WTC11 (cell line): ENCODE measurements at places on chromosomes 3 and 15. TPM values are rescaled to one million over a fixed set of nuclear protein-coding genes. Genes with fewer than 3 reads are reported as not detected.

DNA sequence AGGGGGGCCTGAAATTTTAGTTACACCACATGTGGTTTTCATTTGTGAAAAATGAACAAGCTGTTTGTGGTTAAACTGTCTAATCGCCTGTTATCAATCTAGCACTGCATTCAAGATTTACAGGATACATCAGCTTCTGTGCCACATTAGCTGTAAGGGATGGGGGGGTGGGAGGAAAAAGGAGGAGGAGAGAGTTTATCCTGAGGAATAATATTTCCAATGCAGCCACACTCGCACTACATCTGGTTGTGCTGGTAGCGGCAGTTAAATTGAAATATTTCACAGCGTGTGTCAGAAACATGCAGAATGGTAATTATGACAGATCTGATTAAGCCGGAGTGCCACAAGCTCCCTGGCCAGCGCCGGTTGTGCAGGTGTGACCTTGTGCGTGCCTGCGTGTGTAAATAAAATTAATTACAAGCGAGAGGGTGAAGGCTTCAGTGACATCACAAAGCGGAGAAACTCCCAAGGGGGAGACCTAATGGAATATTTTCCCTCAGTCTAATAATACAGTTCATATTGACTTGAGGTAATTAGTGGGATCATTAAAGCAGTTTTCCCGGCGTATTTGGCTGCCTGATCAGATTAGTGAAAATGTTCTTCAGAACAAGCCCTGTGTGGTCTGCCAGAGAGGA is 55.5 kb downstream of the SATB1 start:
- no peaks in the 10 kb centered on the region for H3K27me3 ChIP-seq
- no peak overlapping the region for H3K27ac ChIP-seq
- no peak overlapping the region for H3K4me3 ChIP-seq
- DNase-seq = no peak
- H3K36me3 ChIP-seq = peaks cover 4% of the 10 kb centered on the region; the same call in 1 of the 2 replicates

DNA sequence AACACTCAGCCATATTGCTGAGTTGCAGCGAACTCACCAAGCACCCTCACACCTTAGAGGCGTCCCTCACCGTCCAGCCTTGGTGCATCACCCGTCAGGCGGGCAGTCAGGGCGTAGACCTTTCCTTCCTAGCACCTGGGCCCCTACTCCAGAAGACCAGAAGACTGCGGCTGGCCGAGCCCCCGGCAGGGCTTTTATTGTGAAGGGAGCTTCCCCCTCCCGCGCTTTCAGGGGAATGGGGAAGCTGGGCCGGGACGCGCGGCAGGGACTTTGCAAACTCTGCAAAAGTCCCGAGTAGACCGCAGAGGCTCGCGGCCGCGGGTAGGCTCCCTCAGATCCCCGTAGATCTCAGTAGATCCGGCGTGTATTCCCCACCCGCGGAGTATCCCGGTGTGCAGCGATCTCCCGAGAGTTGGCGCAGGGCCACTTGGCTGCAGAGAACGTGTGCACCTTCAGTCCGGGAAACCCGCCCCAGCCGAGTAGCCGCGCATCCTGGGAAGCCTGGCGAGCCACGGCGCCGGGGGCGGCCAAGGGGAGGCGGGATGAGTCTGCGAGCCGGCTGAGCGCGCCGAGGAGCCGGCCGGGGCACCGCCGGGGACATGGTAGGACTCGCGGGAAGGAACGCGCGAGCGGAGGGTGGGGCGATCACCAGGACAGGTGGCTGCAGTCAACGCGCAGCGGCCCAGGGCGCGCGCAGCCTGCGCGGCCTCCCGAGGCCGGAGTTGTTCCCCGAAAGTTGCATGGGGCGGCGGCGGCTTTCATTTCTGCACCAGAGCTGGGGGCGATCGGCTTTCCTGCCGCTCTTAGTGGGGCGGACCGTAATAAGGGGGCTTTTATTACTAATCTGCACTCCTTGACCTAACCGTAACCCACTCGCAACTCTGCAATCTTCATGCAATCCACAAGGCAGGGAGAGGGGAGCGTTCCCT is at the start of gene GASK1A:
Gene GASK1A (plus strand): TSS at position 268 of the 929 bp plus-strand sequence. CDS start 332 bp downstream, at position 600.
- H3K27ac ChIP-seq = no peak within 1 kb of the TSS; the same call in 1 of the 2 replicates
- H3K36me3 ChIP-seq = peaks cover 19% of the 10 kb centered on the region
- peaks cover 51% of the 10 kb centered on the region for H3K27me3 ChIP-seq
- peaks cover 39% of the 10 kb centered on the region for H3K4me1 ChIP-seq

DNA sequence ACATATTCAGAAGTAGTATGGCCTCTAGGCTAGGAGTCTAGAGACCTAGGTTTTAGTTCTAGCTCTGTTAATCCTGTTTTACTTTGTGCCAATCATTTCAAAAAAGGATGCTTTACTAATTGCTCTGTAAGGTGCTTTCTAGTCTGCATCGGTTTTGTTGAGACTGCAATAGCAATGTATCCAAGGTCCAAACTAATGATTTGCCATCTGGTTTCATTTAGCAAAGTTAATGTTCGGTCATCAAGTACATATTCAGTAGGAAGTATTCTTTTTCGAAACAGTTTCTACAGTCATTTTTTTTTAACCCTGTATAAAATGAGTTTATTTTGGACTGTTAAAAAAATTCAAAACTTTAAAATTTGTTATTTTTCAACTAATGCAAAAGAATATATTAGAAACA is 2.0 kb upstream of the GALK2 start:
- peaks cover 7% of the 10 kb centered on the region for H3K27me3 ChIP-seq
- no peak overlapping the region for H3K4me3 ChIP-seq
- DNase-seq = no peak
- H3K27ac ChIP-seq = no peak overlapping the region
- H3K4me1 ChIP-seq = peaks cover 7% of the 10 kb centered on the region
- no peaks in the 10 kb centered on the region for H3K36me3 ChIP-seq

The ATP13A5 gene
- total RNA-seq = not detected in 3 replicates

GRCh38 chr3:111802163-111802625 is 56.9 kb upstream of the PHLDB2 start:
- no peaks in the 10 kb centered on the region for H3K27me3 ChIP-seq
- H3K4me1 ChIP-seq = no peaks in the 10 kb centered on the region
- no peak for DNase-seq
- H3K4me3 ChIP-seq = no peak overlapping the region
- no peak overlapping the region for H3K27ac ChIP-seq

The CLDN18 gene
- total RNA-seq = 0.13 to 0.23 TPM (median 0.16 TPM) in 3 replicates

The ARL14 gene
- not detected in 3 replicates for total RNA-seq
